ENCODE measurements at places on chromosomes 5 and 9. TPM values are rescaled to one million over a fixed set of nuclear protein-coding genes. Genes with fewer than 3 reads are reported as not detected.

GRCh38 chr5:53969176-53969730, 341.1 kb downstream of the ARL15 start:
- no peak for ATAC-seq

DNA sequence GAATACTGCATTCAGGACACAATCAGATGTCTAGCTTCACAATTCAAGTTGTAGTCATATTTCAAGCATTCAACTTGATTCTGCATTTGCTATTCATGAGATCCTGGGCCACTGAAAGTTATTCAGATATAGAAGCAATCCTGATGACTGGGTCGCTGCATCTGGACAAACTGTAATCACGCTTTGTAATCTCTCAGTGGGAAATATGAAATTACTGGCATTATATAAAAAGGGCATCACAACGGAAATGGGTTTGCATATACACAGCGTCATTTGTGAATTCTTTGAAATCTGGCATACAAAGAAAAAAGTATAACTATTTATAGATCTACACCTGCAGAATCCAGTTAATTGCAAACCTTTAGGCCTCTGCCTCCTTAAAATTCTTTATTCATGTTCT, 102.2 kb downstream of the PARP8 start:
- peak; percentile 82 for ATAC-seq

GRCh38 chr5:109049565-109049964, 301.9 kb downstream of the FER start:
- no peak for ATAC-seq

DNA sequence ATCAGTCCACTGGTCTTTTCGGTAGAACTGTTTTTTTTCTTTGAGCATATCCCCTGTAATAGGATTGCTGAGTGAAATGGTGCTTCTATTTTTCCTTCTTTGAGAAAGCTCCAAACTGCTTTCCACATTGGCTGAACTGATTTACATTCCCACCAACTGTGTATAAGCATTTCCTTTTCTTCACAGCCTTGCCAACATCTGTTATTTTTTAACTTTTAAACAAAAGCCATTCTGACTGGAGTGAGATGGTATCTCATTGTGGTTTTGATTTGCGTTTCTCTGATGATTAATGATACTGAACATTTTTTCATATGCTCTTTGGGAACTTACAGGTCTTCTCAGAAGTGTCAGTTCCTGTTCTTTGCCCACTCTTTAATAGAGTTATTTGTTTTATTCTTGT, 764.7 kb downstream of the MTRR start:
- no peak for ATAC-seq

DNA sequence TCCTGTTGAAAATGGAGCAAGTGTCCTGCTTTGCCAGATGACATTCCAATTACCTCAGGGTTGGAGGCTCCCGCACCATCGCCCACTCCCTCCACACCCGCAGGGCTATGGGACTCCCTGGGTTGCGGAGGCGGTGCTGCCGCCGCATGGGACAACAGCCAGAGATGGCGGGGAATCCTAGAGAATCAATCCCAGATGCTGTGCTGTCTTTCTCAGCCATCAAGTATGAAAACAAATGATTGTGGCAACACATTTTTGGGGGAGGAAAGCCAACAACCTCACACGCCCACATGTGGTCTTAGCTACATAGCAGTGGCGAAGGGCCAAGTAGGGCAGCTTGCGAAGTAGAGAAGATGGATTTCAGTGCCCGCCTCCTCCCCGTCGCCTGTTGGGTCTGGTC, 46.7 kb downstream of the IL31RA start:
- peak; percentile 71 for ATAC-seq

DNA sequence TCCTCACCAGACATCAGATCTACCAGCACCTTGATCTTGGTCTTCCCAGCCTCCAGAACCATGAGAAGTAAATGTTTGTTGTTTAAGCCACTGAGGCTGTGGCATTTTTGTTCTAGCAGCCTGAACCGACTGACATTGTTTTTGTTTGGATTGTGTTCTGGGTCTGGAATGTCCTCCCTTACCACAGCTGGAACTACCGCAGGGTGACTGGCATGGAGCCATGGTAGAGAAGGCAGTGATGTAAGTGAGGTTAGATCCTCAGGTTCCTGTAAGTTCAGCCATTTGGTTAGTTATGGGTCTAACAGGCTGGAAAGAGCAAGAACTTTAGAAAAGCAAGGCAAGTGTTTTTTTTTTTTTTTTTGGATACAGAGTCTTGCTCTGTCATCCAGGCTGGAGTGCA, 209.3 kb downstream of the DAB2IP start:
- no peak for ATAC-seq

- no peak for ATAC-seq
Observed at GRCh38 chr9:137128158-137128861, 10.6 kb upstream of the GRIN1 start.

DNA sequence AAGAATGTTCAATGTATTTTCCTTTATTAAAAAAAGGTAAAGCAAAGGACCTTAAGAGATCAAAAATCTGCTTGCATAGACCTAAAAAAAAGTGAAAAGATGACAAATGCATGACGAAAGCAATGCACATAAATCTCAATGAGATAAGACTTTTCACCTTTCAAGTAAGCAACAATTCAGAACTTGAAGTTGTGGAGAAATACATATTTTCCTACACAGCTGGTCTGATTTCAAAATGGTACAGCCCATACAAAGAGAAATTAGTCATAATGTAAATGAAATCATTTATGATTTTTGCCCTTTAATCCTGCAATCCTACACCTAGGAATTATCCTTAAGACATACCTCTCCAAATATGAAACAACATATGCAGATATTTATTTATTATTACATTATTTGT, 568.0 kb downstream of the ANXA1 start:
- ATAC-seq: no peak

DNA sequence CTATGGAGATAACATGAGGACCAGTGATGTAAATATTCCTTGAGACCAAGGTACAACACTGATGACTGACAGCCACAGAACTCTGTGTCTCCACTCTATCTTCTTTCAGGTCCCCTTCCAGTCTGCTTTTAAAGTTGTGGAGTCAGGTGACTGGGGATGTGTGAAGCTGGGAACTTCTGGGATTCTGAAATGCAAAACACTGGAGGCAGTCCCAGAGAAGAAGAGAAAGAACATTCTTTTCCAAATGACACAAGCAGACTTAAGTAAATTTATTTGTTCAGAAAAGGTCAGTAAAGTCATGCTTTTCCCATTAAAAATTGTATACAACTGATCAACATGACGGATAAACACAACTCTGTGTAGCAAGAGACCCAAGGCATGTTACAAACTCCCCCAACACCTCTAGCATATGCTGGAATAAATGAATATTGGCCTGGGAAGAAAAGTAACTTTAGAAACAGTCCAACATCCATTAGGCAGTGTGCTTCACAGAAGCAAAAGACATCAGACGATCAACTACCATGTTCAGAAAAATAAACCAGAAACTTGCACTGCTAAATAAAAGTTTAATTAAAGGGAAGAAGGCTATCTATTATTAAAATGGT, 92.4 kb upstream of the IFNK start:
- no peak for ATAC-seq

GRCh38 chr5:108036482-108036881, 345.4 kb downstream of the FBXL17 start:
- no peak for ATAC-seq

GRCh38 chr9:137172901-137173795, 1.3 kb upstream of the TMEM210 start:
- ATAC-seq: no peak

GRCh38 chr9:17970277-17970676, 391.4 kb downstream of the SH3GL2 start:
- peak; percentile 73 for ATAC-seq

DNA sequence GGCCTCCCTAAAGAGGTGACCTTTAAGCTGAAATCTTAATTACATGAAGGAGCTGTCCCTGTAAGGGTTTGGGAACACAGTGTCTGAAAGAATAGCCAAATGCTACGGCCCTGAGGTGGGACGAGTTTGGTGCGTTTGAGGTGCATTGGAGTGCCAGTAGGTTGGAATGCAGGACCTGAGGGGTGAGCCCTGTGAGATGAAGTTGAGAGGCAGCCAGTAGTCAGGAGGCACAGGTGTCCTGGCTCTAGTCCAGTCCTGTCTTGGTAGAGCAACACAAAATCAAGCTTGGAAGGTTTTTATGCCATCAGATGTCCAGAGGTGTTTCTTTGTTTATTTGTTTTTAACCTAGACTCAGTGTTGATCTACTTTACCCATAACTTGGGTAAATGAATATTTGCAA, 108.5 kb downstream of the ARHGAP26 start:
- ATAC-seq: no peak

DNA sequence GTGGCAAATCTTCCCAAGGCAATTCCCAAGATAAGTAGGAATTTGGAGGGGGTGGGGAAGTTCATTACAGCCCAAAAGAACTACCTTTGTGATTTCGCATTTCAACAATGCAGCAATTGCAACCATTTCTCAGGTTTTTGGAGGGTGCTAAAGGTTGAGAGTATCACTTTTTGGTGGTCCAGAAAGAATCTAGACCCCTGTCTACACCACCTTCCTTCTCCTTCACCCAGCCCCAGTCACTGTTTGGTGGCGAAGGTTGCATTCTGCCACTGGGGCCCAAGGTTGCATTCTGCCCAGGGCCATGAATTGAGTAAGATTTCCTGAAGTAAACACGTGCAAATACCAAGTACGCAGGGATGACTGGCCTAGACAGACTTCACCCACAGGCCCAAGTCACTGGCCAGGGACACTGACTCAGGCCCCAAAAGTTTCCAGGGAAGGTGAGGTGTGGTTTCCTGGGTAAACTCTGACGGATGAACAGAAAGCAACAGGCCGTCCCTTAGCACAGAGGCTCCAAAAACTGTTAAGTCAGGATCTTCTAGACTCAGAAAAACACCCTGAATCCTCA, 5.7 kb downstream of the PDE6A start:
- ATAC-seq: no peak

GRCh38 chr9:130042885-130043653, at the start of gene FNBP1:
Gene FNBP1 (minus strand): TSS chr9:130043189. CDS start chr9:130042975, 214 bp downstream.
- peak; percentile 86 for ATAC-seq

- ATAC-seq: no peak
Observed at GRCh38 chr5:85760519-85760918, 857.2 kb upstream of the COX7C start.

DNA sequence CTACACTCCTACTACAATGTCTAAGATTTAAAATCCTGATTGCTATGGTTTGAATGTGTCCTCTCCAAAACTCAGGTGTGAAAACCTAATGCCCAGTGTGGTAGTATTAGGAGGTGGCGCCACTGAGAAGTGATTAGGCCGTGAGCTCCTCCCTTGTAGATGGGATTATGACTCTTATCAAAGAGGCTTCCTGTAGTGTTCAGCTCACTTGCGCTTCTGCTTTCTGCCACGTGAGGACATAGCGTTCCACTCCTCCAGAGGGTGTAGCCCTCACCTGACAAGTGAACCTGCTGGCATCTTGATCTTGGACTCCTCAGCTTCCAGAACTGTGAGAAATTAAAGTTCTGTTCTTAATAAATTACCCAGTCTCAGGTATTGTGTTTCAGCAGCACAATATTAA, 33.0 kb upstream of the WHRN start:
- peak; percentile 36 for ATAC-seq

GRCh38 chr9:34744295-34745221, 34.6 kb upstream of the CCL21 start:
- no peak for ATAC-seq

DNA sequence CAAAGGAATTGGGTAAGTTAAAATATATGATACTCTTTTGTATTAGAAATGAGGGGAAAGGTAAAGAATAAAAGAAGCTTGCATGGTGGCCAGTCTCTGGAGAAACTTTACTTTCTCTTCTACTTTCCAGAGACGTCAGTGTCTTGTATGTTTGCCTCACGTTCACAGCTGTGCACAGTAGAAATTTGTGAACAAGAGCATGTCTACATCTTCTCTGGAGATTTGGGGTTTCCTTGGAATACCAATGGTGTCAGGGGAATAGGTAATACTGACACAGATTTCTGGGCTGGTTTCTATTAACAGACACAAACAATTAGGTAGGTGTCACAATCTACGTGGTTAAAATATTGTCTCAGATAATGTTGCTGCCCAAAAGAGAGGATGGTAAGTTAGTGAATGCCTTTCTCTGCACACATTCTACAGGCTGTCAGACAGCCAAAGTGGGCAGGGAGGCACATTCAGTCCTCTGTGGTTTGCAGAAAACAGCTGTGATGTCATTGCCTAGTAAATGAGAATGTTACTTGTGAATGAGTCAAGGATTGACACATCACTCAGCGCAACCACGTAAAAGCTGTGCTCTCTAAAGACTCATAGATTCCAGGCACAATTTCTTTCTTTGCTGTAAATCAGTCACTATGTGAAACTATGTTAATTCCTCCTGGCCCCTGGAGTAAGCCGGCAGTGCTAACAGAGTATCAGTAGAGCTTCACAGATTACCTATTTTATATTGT, 397.1 kb downstream of the MAN2A1 start:
- ATAC-seq: peak; percentile 99

GRCh38 chr9:18499062-18499461, 25.1 kb downstream of the ADAMTSL1 start:
- ATAC-seq: no peak

DNA sequence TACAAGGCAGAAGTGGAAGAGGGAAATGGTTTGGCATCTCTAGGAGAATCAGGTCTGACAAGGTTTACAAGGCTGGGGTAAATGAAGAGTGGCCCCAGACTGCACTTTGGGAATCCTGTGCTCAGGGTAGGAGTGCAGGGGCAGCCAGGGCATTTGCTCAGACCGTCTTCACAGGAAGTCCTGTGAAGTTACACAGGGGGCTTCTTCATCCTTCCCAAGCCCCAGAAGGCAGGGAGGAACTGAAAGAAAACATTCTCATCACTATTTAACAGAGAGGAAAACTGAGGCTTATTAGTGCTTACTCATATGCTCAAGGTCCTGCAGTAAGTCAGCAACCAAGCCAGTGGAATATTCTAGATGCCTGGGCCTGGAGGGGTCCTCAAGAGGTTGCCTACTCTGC, 80.7 kb downstream of the NRG2 start:
- no peak for ATAC-seq

- ATAC-seq: no peak
Observed at GRCh38 chr9:109109967-109110328, 9.8 kb downstream of the TMEM245 start.

DNA sequence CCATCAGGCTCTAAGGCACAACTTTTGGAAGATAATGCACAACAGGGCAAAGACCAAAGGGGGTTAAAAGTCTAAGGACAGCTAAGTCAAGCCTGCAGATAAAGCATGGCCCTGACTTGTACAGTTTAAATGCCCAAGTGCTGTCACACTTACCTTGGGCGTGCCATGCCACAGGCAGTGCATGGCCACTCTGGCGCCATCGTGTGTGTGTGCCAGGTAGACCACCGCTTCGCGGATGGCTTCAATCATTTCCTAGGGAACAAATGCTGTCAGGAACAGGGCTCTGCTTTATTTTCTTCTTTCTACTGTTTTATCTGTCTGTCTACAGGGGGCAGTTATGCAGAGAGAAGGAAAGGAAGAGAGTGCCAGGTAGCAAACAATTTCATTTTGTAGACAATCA, 19.3 kb downstream of the PUM3 start:
- ATAC-seq: no peak

- no peak for ATAC-seq
Observed at GRCh38 chr9:38038307-38039089, 30.5 kb downstream of the SHB start.

GRCh38 chr9:116493183-116493860, 193.8 kb upstream of the TRIM32 start:
- no peak for ATAC-seq

The COL5A1 gene
- total RNA-seq: 33.8 TPM

The GMCL2 gene
- total RNA-seq: 0.14 TPM

The PPP2R2B gene
- 71.5 TPM for total RNA-seq

The LCN9 gene
- total RNA-seq: 1.4 TPM

The RASEF gene
- 1.0 TPM for total RNA-seq

The IL33 gene
- total RNA-seq: not detected

The ORM2 gene
- total RNA-seq: not detected

The AMBP gene
- total RNA-seq: 0.45 TPM

The FBP1 gene
- total RNA-seq: not detected

The AQP3 gene
- total RNA-seq: 77.5 TPM

The TXNDC8 gene
- total RNA-seq: not detected

The OR1J2 gene
- not detected for total RNA-seq

The BHMT gene
- total RNA-seq: 0.63 TPM
